CD4-positive, alpha-beta T cell treated with Interleukin-15 for 4 hours (primary cell): ENCODE measurements at places on chromosomes 3 and 15.

DNA sequence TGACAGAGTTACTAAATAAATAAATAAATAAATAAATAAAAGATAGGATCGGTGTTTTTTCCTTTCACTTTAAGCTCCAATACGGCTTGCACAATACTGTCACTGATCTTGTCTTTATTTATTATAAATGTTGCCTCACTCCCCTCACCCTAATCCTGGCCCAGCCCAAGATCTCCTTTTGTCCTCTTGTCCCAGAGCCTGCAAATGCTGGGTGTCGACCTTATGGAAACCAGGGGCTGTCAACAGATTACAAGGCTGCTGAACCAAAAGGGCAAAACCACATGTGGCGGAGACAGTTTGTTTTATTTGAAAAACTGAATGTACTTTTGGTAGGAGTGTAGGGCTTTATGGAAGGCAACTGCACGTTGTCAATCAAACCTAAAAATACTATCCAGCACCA is 75.9 kb downstream of the RFTN1 start:
- no peak for DNase-seq

- DNase-seq, result no peak
Measured at GRCh38 chr3:20701641-20702040, 515.6 kb upstream of the SGO1 start.

DNA sequence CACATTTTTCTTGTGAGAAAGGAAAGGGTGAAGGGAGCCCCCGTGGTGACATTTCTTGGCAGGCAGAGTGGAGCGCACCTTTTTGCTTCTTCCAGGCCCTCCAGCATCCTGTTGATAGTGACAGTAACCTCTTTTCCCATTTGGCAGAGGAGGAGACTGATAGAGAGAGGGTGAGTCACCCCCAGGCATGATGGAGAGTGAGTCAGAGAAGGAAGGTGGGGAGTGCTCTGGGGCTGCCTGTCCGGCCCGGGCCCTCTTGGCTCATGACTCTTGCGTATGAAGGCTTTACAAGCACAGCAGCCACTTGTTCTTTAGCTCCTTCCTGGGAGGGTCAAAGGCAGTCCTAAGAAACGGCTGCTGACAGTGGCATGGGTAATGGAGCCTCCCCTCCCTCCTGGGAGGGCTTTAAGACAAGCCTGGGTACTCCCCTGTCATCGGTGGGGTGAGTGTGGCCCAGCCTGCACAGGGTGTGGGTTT is 16.0 kb downstream of the ANKRD63 start:
- DNase-seq, result no peak

GRCh38 chr3:100136921-100137320 is 22.6 kb upstream of the FILIP1L start:
- DNase-seq, result no peak

GRCh38 chr15:85125056-85125661 is 143.5 kb downstream of the PDE8A start:
- DNase-seq, result no peak

- no peak for DNase-seq
Measured at GRCh38 chr15:25738171-25738965, 124.8 kb downstream of the ATP10A start.

GRCh38 chr3:9168241-9168741 is 81.2 kb downstream of the SRGAP3 start:
- no peak for DNase-seq

- DNase-seq, result no peak
Measured at GRCh38 chr3:120200493-120201235, 84.4 kb downstream of the GPR156 start.

DNA sequence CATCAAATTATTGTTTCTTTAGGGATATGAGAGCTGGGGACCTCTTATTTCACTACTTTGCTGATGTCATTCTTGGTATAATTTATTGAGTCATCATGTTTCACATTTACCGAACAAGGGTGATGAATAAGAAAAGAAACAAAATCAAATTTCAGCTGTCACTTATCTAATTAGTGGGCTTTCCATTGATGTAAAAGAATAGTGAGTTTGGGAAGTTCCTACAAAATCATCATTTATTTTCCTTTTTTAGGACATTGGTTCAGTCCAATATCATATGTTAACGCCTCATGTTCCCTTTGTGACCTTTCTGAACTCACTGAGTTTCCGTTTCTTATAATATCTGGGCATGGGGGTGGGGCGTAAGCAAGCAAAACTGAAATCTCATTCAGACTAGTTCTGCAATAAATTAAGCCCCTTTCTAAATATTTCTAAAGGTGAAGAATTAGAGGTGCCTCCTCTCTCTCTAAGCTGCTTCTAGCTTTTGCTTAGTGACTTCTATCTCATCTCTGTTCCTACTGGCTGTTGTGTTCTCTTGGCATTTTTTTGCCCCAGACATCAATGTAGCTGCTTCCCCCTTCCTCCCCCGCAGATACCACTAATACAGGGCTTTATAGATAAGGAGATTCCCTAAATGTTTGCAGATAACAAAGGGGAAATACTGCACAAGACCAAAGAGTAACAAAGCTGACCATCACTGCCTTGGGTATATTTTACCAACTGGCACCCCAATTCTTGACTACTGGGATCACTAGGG is 238.0 kb upstream of the CTNNB1 start:
- no peak for DNase-seq

- DNase-seq, result no peak
Measured at GRCh38 chr3:157769378-157769777, 266.2 kb upstream of the VEPH1 start.

DNA sequence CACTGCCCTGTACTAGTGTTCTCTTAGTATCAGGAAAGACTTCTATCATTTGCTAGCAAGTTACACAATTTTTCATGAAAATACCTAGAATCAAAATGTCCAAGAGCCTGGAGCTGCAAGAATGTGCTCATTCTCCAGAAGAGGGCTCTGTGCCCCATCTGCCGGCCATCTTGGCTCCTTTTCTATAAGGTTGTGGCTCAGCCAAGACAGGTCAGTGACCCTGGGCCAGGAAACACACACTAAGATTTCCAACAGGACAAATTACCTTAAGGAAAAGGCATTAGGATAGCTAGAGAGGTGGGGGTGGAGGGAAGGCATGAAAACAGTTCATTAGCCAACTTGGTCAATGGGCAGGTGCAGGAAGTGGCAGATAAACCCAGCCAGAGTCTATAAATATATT is 20.7 kb downstream of the TIMP4 start:
- no peak for DNase-seq

- DNase-seq, result no peak
Measured at GRCh38 chr3:172079326-172079976, 40.1 kb downstream of the FNDC3B start.

- no peak for DNase-seq
Measured at GRCh38 chr3:76679541-76679940, 360.4 kb upstream of the ROBO2 start.

DNA sequence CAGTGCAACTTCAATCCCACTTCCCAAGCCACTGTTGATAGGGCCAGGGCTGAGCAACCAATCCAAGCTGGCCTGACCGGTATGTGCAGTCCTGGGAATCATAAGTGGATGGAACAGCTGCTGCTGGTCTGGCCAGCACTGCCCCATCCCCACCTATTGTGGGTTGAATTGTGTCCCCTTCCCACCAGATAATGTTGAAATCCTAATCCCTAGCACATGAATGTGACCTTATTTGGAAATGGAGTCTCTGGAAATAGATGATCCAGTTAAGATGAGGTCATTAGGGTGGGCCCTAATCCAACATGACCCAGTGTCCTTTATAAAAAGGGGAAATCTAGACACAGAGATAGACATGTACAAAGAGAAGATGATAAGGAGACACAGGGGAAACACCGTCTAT is 13.7 kb upstream of the PDIA5 start:
- DNase-seq, result no peak

DNA sequence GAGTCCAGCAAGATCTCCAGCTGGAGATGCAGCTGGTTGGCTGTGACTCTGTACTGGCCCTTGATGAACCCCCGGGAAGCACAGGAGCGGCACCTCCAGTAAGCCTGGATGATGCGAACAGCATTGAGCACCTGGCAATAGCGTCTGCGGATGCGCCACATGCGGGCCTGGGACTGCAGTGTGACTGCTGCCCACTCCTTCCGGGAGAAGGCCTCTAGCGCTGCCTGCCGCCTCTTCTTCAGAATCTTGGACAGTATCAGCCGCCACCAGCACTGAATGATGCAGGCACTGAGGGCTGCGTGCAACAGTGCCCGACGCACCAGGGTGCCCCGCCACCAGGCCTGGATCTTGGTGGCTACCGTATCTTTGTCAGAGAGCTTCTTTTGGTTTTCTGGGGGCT is 8.2 kb downstream of the IQCF1 start:
- DNase-seq, result no peak

DNA sequence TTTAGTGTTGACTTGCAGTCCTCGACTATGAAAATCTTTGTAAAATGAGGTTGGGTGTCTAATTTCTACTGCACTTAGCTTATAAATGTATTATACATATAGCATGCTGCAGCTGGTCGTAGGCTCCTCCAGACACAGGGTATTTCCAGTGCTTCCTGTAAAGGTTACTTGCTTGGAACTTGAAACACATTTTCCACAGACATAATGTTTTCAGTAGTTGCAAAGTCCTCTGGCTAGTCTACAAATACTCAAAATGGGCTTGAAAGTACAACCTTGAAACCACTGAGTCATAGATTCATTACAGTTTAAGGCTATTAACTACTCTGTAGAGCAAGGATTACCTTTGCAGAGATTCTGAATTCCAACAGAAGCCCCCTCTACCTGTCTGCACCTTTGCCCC is 464.1 kb downstream of the RAP2B start:
- no peak for DNase-seq

GRCh38 chr3:32794487-32795308 is 23.1 kb upstream of the TRIM71 start:
- DNase-seq, result no peak
